ENCODE measurements at places on chromosomes 1 and 21. TPM values are rescaled to one million over a fixed set of nuclear protein-coding genes. Genes with fewer than 3 reads are reported as not detected.

- DNase-seq = no peak
These were observed 47.8 kb downstream of the KCNN3 start for GRCh38 chr1:154822233-154822632.

DNA sequence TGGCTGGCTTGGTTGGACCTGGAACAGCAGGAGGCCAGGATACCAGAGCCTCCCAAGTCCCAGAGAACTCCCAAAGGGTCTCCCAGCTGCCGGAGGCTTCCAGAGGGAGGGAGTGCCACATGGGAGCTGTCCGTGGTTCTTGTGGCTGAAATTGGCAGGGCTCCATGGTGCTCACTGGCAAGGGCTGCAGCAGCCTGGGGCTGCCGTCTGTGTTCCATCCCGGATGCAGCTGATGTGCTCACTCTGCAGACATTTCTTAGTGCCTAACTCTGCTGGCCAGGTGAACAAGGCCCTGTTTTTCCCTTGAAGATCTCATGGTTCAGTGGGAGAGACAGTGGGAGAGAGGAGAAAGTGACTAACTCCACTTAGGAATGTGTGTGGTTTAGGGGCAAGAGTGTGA is 261.1 kb downstream of the CAMTA1 start:
- DNase-seq = no peak

- no peak for DNase-seq
These were observed 1536.7 kb upstream of the B3GALT2 start for GRCh38 chr1:194723067-194723466.

DNA sequence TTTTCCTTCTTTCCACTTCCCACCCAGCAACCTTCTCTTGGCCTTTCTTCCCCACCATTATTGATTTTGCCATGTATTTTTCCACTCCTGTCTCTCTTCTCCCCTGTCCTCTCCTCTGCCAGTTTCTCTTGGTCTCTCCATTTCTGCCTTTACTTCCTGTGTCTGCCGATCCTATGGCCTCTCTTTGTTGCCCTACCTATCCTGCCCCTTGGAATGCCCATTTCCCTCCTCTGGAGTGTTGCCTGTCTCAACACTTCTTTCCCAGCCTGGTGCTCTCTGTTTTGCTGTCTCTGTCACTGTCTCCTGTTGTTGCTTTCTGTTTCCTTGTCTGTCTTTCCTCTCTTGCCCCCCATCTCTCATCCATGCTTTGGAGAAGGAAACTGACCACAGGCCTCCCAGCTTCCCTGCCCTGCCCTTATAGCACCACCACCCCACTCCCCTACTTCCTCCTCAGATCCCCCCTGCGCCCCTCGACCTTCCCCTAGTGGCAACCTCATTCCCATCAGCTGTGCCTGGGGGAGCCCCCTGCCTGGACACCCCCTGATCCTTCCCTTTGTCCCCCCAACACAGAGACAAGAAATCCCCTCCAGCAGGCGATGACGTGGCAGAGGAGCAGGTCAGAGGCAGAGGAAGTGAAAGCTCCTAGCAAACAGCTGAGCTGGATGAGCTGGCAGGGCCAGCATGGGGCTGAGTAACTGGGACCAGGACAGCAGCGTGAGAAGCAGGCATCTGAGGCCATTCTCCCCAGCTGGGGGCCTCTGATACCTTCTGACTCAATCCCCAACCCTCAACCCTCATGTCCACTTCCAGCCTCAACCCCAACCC is 6.6 kb upstream of the ETV3L start:
- no peak for DNase-seq

Gene NHLH1
- total RNA-seq = 0.33 TPM

Gene IFI44
- total RNA-seq = 186 TPM

- DNase-seq = no peak
These were observed 33.4 kb upstream of the KAZN start for GRCh38 chr1:14565090-14565489.

GRCh38 chr1:207983044-207983635 is 72.2 kb upstream of the CD34 start:
- no peak for DNase-seq
